ENCODE measurements at places on chromosomes 4 and X. TPM values are rescaled to one million over a fixed set of nuclear protein-coding genes. Genes with fewer than 3 reads are reported as not detected.

KIAA1210 gene
- not detected for total RNA-seq

DNA sequence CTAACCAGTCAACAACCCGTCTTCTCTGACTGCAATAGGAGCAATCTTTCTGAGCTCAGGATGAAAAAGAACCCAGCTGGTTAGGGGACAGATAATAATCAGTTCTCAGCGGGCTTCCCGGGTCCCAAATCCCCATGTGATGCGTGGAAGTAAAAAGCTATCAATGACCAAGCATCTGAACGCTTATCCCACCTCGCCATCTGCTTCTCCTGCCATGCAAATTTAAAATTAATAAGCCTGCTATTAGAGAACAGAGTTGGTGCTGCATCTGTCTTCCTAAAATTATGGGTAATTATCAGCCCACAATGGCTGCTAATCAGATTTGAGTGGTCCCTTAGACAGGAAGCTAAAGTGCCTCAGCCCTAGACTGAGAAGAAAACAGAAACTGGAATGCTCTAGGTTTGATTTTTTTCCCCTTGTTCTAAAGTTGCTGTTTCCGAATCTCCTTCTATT, 37.5 kb downstream of the AFAP1 start:
- no peak for DNase-seq

GRCh38 chr4:92241094-92241493, 62.7 kb upstream of the GRID2 start:
- DNase-seq = no peak

DNA sequence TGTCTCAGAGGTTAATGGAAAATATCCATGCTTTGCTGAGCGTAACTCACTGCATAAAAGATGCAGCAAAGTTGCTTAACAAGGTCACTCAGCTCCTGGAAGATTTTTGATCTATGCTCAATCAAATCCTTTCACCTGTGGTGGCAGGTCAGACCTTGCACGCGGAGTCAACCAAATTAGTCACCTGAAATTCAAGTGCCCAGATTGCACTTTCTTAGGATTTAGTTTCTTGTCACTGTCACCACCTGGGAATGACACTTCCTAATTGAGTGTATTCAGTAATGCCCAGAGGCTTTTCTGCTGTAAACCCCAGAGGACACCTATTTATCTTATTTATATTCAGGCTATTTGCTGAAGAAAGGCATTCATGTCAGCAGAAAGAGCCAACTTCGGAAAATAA, 215.8 kb upstream of the SMIM31 start:
- no peak for DNase-seq

- peak; percentile 16 for DNase-seq
These were observed 104.8 kb downstream of the GASK1B start for GRCh38 chr4:158068068-158068467.
